ENCODE measurements at places on chromosomes 12 and 14. TPM values are rescaled to one million over a fixed set of nuclear protein-coding genes. Genes with fewer than 3 reads are reported as not detected.

Gene ZFYVE26
- total RNA-seq, result 30.8 TPM

Gene SLC7A7
- total RNA-seq, result 10.0 TPM

Gene SOAT2
- not detected for total RNA-seq

Gene IPO8
- total RNA-seq, result 26.2 TPM

Gene ASB2
- 7.4 TPM for total RNA-seq

Gene RND1
- total RNA-seq, result 9.9 TPM

Gene CCDC197
- total RNA-seq, result not detected

Gene KDM2B
- 34.7 TPM for total RNA-seq

Gene ERH
- 107 TPM for total RNA-seq
